Activated naive CD4-positive, alpha-beta T cell treated with Interleukin-2 at 50 U/mL for 16 hours (primary cell): ENCODE measurements at places on chromosomes 12 and 14.

DNA sequence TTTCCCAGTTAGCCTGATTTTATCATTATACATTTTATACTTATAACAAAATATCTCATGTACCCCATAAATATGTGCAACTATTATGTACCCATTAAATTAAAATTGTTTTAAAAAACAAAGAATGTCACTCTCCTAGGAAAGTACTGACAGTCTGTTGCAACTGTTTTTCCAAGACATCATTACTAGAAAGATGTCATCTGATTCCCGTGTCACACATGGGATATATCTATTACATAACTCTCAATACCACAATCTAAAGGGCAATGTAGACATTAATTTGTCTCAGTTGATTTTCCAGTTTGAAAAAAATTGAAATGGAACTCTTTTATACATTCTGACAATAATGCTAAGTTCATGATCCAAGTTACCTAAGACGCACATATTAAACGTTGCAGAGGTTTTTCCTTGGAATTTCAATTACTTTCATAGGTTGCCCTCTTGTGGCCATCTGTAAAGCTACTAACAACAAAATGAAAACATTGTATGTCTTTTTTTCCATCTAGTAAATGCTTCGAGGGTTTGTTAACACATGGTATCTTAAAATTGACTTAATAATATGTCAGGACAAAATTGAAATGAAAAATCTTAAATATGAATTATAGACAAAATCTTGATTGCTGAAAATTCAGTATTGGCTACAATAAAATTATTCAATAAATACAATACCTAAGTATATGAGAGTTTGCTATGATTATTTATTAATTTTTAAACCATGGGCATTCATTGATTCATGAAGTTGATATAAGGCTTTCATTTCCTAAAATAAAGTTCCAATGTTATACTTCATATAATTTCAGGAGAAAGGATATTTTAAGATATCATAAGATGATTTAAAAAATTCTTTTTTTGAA lies 131.6 kb downstream of the PPFIA2 start:
- no peak for DNase-seq

DNA sequence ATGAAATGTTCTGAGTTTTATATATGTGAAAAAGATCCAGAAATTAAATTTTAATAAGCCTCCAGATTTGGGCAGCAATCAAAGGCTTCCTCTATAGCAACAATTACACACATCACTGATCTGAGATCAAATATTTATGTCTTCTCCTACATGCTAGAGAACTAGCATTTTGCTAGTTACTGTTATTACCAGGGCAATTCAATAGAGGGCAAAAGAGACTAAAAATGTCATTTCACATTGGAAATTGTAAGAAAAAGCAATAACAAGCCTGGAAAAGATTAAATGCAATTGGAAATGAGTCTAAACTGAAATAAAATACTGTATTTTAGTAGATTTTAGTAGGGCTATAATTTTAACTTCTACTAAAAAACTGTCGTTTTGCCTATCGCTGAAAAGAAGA lies 32.6 kb upstream of the ANO6 start:
- DNase-seq, result no peak

GRCh38 chr14:91158091-91158790 lies 44.4 kb downstream of the DGLUCY start:
- no peak for DNase-seq

DNA sequence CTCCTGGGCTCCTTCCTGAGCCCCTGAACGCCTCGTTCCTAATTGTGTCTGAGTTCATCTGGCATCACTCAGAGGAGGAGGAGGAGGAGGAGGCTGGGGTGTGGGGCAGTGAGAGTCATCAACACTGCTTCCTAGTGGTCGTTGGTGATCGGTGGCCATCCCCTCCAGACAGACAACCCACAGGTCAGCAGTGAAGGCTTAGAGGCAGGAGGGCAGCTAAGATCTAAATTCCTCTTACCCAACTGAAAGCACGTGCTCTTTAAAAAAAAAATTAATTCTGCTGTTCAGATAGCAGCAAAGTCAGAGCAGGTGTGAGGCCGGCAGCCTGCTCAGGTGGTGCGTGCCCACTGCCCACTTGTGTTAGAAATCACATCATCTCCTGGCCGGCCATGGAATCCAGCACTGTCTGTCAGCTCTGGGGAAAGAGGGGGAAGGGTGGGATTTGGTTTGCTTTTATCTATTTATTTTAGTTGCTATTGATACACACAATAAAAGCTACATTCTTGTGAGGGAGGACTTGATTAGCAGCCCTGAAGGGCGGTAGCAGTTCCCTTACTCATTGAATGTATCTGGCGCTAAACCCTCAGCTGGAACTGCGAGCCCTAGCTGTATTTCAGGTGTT lies 46.6 kb downstream of the PPP2R5C start:
- DNase-seq, result no peak

GRCh38 chr12:109900752-109901580 lies 892 bp downstream of the TCHP start:
- peak; percentile 7 for DNase-seq

- DNase-seq, result no peak
Observed at GRCh38 chr12:131121705-131122405, 168.1 kb downstream of the ADGRD1 start.

GRCh38 chr14:65502676-65503124 lies 90.2 kb downstream of the FUT8 start:
- DNase-seq, result no peak

DNA sequence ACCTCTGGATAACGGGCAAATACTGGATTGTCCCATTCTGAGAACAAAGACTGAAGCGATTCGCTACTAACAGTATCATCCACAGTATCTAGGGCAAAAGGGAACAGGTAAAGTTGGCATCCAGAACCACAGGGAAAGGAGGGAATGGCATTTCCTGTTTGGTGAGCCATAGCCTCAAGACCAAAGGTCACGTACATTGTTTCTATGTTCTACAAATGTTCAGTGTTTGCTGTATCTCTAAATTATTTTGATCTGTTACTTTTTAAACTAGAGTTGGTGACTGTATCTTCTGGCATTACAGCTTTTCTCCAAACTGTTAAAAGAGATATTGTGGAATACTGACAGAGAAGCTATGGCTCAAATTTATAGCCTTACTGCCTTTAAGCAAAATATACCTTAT lies 9.7 kb downstream of the MLH3 start:
- DNase-seq, result no peak

DNA sequence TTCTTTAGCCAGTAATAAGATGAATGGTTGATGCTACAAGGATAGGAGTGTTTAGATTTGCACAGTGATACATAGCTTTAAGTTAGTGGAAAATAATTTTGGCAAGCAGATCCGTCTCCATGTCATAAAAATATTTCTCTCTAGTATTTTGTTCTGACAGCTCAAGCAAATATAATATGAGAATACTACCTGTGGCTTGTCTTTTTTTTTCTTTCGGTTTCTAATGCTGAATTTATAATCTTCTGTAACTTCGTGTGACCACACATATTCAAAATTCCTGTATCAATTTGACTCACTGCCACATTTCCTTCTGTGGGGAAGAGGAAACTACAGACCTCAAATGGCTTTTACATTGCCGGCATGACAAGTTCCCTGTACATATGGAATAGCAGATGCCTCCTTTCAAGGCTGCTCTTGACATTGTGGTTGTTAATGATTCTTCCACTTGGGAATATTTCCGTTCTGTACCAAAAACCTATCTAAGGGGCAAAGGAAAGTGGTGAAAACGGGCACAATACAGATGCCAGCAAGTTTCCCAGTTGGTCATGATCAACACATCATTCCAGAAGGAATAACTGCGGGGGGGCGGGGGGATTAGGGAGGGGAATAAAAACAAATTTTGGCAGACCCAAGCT lies 103.6 kb upstream of the CCDC91 start:
- DNase-seq, result no peak

DNA sequence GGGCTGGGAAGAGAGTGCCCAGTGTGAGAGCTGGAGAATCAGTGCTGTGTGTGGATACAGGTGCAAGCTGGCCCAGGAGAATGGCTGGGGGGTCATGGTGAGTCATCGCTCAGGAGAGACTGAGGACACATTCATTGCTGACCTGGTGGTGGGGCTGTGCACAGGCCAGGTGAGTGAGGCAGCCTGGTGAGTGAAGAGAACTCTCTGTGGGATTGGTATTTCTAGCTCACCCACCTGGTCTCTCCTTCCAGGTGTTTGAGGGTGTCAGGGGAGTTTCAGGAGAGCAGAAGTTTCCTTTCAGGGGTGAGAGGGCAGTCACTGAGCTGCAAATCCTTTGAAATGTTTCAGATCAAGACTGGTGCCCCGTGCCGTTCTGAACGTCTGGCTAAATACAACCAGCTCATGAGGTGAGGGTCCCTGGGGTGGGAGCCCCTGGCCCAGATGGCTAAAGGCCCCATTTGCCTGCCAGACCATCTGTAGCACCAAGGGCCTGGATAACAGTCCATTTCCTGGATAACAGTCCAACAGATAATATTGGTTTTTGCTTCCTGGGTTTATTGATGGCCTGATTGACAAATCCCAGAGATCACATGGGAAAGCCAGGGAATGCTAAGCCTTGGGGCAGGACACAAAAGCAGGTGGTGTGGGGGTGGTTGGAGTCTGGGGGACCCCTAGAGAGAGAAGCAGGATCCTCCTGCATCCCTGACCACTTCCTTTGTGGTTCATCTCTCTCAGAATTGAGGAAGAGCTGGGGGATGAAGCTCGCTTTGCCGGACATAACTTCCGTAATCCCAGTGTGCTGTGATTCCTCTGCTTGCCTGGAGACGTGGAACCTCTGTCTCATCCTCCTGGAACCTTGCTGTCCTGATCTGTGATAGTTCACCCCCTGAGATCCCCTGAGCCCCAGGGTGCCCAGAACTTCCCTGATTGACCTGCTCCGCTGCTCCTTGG lies 5.5 kb upstream of the ATN1 start:
- DNase-seq, result no peak

DNA sequence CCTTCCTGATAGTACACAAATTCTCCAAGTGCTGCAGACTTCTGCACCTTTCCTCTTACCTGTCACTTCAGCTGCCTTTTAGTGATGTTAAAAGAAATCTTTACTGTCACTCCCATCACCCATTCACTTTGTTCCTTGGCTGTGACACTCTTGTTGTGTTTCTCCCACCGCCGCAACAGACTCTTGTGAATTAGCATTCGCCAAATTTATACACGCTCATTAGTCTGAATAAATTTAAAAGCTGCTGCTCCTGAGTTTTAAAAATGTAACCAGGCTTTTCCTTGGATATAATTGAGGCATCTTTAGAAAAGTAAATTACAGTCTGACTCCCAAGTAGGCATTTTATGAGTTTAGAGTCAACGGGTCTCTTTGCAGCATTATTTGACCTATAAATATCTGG lies 1197.9 kb downstream of the BCL11B start:
- no peak for DNase-seq

- DNase-seq, result no peak
Observed at GRCh38 chr12:52005218-52005902, 1.4 kb upstream of the TAMALIN start.

GRCh38 chr12:6551496-6552139 lies 4.2 kb downstream of the IFFO1 start:
- no peak for DNase-seq

- DNase-seq, result no peak
Observed at GRCh38 chr12:76595056-76595455, 35.5 kb upstream of the OSBPL8 start.

GRCh38 chr12:112116232-112117060 lies 7.9 kb upstream of the NAA25 start:
- no peak for DNase-seq

DNA sequence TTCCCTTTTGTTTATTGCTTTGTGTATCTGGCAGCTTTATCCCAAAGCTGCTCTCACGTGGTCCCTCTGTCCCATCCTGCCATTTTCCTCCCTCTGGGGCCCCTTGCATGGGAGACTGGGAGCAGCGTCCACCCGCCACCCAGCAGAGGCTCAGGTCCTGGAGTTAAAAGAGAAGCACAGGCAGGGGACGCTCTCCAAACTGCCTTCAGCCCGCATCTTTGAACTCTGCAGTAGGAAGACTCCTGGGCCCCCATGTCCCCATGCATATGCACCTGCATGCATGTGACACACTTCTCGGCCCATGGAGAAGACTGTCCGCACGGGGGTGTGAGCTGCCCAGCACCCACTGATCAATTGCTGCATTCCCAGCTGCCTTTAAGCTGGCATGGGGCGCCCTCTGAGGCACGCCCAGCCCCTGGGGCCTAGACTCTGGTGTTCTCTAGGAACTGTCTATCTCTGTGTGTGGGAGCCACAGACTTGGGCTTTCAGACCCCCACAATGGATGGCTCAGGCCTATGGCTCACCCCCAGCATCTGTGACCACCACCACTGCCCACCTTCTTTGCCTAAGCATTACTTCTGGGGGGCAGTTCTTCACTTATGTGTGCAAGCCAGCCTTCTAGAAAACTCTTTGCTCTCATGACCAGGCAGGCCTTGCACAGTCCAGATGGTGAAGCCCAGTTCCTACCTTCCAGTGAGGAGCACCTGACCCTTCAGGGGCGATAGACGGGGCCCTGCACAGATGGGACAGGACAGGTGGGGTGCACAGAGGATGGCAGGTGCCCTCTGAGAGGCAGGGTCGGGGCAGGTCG lies 96.1 kb upstream of the DIO3 start:
- no peak for DNase-seq

- DNase-seq, result no peak
Observed at GRCh38 chr12:114687802-114688201, 3.8 kb upstream of the TBX3 start.

GRCh38 chr12:123941624-123942237 lies 30.9 kb downstream of the CCDC92 start:
- DNase-seq, result no peak

- DNase-seq, result no peak
Observed at GRCh38 chr14:79111987-79112501, 941.9 kb downstream of the NRXN3 start.

DNA sequence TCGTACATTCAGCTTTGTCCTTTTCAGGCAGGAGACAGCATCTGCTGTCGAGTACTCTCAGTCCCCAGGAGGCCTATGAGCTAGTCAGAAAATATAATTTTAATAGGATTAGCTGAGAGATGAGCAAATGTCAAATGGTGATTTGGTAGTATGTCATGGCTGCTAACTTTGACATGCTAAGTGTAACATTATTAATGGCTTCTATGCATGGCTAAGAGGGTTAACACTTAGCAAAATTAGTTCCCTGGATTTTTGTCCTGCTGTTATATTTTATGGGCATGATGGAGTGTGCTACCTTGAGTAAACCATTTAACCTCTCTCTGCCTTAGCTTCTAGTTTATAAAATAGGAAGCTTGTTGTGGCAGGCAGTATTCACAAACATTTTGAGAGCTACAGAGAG lies 2.9 kb upstream of the PCNX1 start:
- no peak for DNase-seq

DNA sequence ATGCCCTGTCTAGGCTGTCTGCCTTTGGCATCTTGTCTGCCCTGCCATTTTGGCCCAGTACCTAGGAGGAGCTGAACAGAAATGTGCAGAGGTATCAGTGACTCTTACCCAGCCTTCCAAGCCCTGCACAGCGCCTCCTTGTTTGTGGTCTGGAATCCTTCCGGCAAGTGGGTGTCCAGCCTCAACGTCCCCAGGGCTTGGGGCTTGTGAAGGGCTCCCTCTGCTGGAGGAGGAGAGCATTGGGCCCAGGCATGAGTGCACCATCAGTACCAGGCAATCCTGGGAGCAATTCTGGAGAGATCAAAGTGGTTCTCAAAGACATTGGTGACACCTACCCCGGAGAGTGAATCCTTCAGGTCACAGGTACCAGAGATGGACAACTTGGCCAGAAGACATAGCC lies 2.4 kb upstream of the TCL1B start:
- DNase-seq, result peak; percentile 36

- no peak for DNase-seq
Observed at GRCh38 chr14:79914595-79914994, 296.7 kb downstream of the DIO2 start.
